Stimulated activated CD8-positive, alpha-beta memory T cell treated with anti-CD3 and anti-CD28 coated beads, Interleukin-4, amount 100 ng/mL, for 1 hour (primary cell): ENCODE measurements at places on chromosomes 11 and 22.

DNA sequence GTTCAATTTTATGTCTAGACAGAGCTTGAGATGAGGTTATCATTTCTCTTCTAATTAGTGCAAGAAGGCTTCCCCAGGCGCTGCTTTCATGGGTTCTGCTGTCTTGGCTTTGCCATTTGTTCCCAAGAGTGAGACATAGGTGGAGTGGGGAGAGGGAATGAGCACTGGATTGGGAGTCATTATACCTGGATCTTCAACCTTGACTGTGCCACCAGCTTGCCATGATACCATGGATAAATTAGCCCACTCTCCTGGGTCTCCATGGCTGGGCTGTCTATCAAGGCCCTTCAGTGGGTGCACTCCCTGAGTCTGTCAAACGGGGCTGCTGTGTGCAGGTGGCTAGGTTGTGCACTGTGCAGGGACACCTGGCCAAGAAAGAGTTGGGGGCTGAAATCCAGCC lies 15.6 kb upstream of the NECTIN1 start:
- no peak for DNase-seq

- DNase-seq, result no peak
Measured at GRCh38 chr11:120482149-120482548, 29.4 kb upstream of the GRIK4 start.

- DNase-seq, result no peak
Measured at GRCh38 chr11:128148208-128148607, 439.1 kb downstream of the ETS1 start.

DNA sequence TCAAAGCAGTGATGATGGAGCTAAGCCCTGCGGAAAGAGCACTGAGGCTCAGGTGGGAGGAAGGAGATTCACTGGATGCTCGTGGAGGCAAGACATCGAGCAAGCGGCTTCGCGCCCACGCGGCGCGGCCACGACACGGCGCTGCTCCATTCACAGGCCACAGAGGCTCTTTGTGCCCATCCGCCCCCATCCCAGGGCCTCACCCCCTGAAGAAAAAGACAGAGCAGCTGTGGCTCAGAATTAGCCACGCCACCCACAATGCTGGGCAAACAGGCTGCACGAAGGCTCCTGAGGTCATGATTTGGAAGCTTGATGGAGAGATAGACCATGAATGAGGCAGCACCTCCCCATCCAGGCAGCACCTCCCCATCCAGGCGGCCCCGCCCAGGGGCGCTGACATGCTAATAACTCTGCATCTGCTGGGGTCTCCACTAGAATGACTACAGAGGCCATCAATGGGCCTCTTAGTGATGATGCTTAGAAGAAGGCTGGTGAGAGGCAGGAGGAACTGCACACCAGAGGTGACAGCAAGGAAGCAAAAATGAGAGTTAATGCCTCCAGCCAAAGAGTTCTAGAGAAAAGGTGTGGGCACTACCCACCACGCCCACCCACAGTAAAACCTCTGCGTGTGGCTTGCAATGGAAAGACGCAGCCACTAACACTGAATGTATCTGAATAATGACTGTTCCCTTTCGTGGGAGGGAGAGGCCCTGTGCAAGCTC lies 43.5 kb downstream of the MYH9 start:
- no peak for DNase-seq

GRCh38 chr11:32830413-32830738 lies 649 bp downstream of the PRRG4 start:
- DNase-seq, result no peak

DNA sequence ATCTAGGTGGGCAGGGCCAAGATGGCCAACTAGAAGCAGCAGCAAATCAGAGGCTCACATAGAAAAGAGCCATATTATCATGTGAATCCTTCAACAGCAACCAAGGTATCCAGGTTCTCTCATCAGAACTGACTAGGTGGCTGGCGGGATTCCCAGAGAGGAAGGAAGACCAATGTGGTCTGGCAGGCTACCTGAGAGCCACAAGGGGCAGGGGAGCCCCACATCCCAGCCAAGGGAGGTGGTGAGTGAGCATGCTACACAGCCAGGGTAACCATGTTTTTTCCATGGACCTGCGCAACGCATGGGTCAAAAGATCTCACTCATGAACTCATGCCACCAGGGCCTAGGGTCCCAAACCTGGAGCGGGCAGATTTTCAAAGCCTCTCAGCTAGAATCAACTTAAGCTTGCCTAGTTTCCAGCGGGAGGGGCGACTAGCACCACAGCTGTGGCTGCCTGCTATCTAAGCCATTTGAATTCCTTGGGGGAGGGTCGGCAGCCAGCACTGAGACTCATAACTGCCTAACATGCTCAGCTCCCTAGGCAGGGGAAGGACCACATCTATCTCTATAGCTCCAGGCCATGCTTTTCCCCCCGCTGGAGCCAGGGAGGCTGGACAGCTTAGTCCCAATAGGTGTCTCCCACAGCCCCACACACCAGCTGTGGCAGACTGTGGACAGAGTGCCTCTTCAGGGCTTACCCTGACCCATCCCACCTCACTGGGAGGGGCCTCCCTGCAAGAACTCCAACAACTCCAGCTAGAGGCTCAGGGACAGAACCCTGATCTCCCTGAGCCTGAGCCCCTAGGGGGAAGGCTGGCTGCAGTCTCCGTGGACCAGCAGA lies 28.7 kb upstream of the CASP12 start:
- no peak for DNase-seq

DNA sequence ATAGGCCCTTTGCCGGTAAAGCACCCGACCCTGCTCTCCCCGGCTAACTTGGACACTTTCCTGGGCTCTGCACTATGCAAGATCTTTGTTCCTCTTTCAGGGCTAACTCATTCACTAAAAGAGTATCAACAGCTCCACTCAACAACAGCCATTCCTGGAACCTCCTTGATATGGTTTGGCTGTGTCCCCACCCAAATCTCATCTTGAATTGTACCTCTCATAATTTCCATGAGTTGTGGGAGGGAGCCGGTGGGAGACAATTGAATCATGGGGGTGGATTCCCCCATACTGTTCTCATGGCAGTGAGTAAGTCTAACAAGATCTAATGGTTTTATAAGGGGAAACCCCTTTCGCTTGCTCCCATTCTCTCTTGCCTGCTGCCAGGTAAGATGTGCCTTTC lies 330.0 kb downstream of the TENM4 start:
- DNase-seq, result no peak

- no peak for DNase-seq
Measured at GRCh38 chr22:29330753-29331152, 15.3 kb upstream of the RASL10A start.

DNA sequence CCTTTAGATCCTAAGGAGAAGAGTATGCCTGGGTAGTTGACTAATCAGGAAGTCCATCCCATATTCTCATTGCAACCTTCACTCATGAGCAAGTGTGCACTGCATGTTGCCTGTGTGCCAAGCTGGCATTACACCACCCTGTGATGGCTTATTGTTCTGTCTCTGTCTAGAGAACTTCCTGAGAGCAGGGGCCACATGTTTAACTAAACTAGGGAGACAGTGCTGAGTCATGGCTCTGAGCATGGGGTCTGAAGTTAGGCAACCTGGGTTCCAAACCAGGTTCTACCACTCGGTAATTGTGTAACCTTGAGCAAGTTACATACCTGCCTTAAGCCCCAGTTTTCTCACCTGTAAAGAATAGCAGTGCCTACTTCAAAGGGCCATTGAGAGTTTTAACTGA lies 39.6 kb downstream of the CSNK2A3 start:
- DNase-seq, result no peak

DNA sequence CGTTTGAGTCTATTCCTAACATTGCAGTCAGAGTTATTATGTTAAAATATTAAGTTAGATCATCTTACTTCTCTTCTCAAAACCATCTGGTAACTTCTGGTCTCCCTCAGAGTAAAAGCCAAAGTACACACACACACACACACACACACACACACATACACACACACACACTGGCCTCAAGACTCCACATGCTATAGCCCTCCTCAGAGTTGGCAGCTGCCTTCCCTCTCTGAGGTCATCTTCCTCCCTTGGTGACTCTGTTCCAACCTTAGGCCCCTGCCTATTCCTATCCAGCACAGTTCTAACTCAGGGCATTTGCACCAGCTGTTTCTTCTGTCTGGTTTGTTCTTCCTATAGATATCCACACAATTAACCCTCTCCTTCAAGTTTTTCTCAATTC lies 272.0 kb upstream of the SESN3 start:
- DNase-seq, result no peak

DNA sequence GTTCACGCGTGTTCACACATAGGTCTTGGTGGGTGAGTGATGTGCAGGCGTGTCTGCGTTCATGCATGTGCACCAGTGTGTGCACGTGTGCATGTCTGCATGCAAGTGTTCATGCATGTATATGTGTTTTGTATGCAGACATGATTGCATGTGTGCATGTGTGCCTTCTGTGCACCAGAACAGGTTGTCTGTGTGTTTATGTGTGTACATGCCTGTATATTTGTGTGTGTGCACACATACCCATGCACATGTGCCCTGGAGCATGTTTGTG lies 4.9 kb downstream of the ZDHHC8 start:
- no peak for DNase-seq

- DNase-seq, result no peak
Measured at GRCh38 chr11:22920939-22921565, 60.8 kb upstream of the CCDC179 start.

DNA sequence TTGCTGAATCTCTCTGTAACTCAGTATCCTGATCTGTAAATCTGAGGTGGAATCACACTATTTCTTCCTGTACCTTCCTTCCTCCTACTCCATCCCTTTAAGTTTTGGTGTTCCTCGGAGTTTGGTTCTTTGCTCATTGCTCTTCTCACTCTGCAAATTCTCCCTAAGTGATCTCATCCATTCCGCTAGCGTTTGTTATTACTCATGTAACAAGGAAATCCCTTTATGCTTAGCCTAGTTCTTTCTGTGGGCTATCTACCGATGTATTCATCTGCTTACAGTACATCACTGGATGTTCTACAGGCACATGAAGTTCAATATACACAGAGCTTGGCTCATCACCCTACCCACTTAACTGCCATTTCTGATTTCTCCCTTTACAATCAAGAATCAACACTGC lies 1.6 kb upstream of the CEP295 start:
- no peak for DNase-seq

GRCh38 chr22:17548010-17548755 lies 15.1 kb upstream of the SLC25A18 start:
- no peak for DNase-seq

DNA sequence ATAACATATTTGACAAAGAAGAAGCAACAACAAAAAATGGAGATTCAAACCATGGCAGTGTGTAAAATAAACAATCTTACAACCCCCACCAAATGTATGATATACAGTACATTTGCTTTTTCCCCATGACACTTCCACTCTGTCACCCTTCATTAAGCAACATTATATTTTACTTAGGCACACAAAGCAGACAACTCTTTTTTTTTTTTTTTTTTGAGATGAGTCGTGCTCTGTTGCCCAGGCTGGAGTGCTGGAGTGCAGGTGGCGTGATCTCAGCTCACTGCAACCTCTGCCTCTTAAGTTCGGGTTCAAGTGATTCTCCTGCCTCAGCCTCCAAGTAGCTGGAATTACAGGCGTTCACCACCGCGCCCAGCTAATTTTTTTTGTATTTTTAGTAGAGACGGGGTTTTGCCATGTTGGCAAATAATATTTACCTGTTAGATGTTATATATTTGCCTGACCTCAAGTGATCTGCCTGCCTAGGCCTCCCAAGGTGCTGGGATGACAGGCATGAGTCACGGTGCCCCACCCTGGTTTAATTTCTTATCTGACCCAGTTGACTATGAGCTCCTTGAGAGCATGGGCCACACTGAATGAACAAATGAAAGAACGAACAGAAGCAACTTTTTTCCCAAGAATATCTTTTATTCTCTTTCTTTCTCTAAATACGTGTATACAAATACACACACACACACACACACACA lies 5.5 kb upstream of the PCF11 start:
- no peak for DNase-seq

- DNase-seq, result no peak
Measured at GRCh38 chr11:62497132-62497801, 49.3 kb downstream of the AHNAK start.

DNA sequence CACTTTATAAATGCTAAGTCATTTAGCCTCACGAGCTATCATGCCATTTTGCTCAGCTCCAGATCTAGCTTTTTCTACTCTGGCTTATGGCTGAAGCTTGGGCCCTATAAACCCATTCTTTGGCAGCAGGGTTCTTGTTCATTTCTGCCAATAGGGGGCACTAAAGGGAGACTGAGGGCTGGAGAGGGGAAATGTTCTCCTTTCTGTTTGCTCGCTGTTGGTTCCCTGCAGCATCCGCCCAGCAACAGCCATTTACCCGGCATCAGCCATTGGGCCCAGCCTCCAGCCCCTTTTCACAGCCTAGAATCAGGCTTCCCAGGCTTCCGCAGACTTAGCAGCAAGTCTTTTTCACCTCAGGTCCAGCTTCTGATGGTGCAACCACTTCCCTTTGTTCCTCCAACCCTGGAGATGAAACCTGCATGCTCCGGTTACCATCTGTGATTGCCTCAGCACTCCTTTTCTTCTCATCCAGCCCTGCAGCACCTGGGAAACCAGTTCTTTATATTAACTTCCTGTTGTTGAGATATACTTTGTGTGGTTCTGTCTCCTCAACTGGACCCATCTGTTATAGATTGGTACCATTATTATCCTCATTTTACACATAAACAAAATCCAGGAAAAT lies 4.2 kb upstream of the ME3 start:
- DNase-seq, result no peak

DNA sequence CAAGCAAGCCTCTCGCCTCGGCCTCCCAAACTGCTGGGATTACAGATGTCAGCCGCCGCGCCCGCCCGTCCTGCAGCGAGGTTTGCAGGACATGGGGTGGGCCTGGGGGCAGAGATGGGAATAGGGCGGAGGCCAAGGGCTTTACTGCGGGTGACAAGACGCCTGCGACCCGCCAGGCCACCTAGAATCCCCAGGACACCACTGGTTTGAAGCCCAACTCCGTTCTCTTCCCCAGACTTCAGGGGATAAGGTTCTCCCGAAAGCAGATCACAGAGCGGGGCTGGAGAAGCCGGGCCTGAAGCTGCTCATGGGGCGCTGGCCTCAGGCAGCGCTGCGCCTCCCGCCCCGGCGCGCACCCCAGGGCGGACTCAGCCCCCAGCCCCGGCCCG lies 354 bp downstream of the POLR2L start:
- no peak for DNase-seq

- DNase-seq, result no peak
Measured at GRCh38 chr11:66126064-66126463, 56.0 kb downstream of the PACS1 start.

DNA sequence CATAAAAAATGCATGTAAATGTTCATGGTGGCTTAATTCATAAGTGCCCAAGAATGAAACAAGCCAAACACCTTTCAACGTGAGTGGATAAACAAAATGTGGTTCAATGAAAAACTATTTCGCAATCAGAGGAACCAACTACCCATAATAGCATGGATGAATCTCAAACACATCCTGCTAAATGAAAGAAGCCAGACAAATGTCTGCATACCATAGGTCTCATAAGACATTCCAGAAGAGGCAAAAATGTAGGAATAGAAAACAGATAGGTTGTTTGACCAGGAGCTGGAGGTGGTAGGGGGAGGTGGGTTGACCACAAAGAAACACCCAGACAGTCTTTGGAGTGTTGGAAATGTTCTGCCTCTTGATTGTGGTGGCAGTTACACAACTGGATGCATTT lies 13.2 kb upstream of the OSBPL5 start:
- DNase-seq, result no peak
